H7 (cell line): ENCODE measurements at places on chromosomes 3 and 15.

- DNase-seq = no peak
These were observed 18.5 kb downstream of the ZNF609 start for GRCh38 chr15:64478863-64479262.

- peak; percentile 99 for DNase-seq
These were observed 448 bp downstream of the PLXNB1 start for GRCh38 chr3:48429317-48429959.

- no peak for DNase-seq
These were observed 30.5 kb downstream of the CHST2 start for GRCh38 chr3:143150071-143150470.

DNA sequence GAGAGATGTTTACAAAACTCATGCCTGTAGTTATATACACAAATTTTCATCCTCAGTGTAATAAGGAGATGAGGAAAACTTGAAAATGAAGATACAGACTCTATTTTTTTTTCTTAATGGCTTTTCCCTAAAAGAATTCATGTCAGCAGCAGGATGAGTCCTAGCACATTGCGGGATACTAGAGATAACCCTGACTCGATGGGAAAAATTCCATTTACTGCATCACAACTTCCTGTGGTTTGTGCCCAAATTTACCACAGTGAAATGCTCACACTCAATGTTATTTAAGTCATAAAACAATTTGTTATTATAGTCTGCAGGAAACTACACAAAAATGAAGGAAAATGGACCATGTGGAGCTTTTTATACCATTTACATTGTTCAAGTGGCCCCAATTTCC lies 581.9 kb upstream of the ZNF717 start:
- DNase-seq = no peak
